ENCODE measurements at places on chromosomes 12 and 14.

- DNase-seq = no peak
Observed at GRCh38 chr12:64273527-64274403, 51.7 kb upstream of the KICS2 start.

DNA sequence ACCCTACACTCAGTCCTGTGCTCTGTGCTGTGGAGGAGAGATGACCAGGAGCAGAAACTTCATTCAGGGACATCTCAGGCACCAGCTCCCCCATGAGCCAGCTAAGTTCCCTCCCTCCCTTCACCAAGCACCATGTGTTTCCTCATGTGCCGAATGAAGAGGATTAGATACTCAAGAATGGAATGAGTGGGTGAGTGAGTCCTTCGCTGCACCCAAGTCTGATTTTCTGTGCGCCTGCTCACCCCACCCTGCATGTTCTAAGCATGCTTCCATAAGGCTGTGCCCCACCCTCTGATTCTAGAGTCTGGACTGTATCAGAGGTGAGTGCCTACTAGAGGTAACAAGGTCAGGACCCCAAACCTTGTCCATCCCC lies 12.1 kb downstream of the SERPINA5 start:
- no peak for DNase-seq

DNA sequence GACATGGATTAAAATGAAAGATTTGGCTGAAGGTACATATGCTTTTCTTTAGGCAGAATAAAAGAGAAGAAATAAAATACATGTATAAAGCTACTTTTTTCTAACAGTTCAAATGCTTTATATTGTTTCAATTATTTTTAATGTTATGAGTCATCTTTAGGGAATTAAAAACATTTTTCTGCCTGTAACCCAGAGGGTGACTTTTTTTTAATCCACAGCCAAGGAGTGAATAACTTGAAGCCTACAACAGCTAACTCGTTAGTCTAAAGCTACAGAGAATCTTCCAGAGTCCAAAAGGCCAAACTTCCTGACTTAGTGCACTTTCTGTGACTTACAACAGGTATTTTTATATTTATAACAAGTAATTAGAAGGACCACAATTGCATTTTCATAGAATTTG lies 151.6 kb downstream of the SEC23A start:
- no peak for DNase-seq

DNA sequence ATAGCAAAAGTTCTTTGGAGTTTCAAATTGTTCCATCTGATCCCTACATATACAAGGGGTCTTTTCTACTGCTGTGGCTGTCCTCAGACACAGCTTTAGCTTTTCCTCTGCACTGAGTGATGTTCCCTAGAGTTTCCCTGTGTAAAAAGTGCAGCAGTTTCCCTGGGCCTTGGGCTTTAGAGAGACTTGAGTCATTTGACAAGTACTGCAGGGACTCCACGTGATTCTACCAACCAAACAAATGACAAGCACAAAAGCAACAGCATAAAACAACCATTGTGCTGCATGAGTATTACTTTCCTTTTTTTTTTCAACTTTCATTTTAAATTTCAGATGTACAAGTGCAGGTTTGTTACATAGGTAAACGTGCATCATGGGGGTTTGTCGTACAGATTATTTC lies 272.8 kb downstream of the PDZRN4 start:
- DNase-seq = no peak

DNA sequence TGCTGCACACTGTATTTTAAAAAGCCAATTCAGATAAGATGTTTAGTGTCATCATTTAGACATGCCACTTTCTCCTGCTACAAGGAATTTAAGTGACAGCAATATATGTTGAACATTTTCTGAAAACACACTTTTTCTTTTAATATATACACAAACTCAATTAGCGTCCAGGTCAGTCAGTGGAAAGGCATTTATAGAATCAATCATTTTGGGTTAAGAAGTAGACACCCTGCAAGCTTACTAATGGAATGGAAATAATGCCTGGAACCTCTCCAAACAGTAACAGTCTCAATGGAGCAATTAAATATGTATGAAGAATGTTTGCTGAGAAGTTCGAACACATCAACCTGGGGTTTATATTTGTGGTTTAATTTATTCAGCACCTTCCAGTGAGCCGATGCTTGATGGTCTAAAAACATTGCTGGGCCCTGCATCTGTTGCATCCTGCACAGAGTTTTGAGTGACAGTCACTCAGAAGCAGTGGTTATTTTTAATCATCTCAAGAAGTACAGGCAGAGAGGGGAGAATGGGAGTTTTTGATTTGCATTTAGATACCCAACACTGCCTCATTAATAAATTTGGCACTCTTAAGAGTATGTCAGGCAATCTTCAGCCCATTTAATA lies 410.7 kb downstream of the TMEM117 start:
- no peak for DNase-seq
